ENCODE measurements at places on chromosomes 2 and 18. TPM values are rescaled to one million over a fixed set of nuclear protein-coding genes. Genes with fewer than 3 reads are reported as not detected.

- DNase-seq = no peak
Measured at GRCh38 chr2:48464264-48464795, 65.6 kb upstream of the STON1 start.

The NYAP2 gene
- total RNA-seq = not detected

- DNase-seq = no peak
Measured at GRCh38 chr2:82752396-82752795, 1706.7 kb downstream of the SUCLG1 start.

The GBX2 gene
- not detected for total RNA-seq

DNA sequence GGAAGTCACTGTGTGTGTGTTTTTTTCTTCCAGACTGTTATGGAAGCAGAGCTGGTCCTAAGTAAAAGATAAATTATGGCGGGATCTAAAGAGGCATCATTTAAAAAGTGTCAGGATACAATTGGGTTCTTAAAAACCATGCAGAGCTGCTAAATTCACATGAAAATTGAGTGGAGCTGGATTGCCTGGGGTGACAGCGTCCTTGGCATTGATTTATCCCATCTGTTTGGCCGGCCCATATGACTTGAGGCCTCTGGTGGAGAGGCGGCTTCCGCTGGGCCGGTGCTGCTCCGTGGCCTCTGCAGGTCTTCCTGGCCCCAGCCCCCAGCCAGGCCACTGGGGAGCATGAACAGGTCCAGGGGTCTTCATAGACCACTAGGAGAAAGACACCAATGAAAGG is 165.5 kb downstream of the GLI2 start:
- no peak for DNase-seq

GRCh38 chr2:109222825-109223471 is 93.9 kb downstream of the SH3RF3 start:
- DNase-seq = no peak

DNA sequence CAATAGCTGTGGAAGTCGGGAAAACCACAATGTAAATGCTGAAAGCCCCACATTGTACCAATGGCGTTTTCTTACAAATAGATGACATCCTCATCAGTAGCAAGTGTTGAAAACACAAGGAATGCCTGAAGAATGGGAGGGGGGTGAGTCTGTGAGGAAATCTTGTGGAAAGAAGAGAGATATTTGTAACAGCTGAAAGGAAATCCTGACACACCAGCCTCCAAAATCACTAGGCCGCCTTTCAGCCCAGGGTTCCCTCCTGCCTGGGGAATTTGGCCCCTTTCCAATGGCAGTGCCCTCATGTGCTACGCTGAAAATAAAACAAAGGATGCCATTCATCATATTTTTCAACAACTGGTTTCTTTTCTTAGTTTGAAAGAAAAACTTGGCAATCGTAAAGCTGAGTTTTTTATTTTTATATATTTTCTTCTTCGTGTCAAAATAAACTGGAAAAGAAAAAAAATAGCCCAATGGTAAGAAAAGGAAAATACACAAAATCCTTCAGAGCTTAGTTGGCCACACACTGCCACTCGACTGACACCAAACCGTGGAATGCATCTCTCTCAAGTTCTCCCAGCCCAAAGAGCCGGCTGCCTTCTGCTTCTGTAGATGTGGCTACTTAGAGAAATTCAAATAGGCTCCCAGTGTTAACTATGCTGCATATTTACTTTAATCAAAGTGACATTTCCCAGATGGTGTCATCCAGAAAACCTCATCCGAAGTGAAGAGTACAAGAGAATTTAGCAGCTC is 52.0 kb downstream of the FTCDNL1 start:
- no peak for DNase-seq

DNA sequence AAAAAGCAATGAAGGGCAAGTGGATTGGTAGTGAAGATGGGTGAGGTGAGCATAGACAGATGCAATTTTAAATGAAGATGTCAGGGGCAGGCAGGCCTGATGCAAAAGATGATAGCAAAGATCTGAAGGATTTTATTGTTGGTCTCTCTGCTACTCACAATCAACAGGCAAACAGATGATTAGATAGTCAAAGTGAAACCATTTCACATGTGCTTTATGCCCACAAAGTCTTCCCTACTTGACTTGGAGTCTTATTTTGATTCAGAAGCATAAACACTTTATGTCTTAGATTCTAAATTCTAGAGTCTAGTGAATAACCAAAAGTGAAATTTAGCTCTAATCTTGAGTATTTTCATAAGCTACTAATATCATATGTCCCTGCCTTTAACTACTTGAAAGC is 153.8 kb upstream of the HNRNPA3 start:
- DNase-seq = no peak

The NT5C1B gene
- total RNA-seq = not detected

The TEX44 gene
- total RNA-seq = not detected

The OTOS gene
- not detected for total RNA-seq
